ENCODE measurements at places on chromosomes 3 and 15.

- DNase-seq: no peak
Measured at GRCh38 chr15:96297783-96298182, 32.7 kb upstream of the NR2F2 start.

DNA sequence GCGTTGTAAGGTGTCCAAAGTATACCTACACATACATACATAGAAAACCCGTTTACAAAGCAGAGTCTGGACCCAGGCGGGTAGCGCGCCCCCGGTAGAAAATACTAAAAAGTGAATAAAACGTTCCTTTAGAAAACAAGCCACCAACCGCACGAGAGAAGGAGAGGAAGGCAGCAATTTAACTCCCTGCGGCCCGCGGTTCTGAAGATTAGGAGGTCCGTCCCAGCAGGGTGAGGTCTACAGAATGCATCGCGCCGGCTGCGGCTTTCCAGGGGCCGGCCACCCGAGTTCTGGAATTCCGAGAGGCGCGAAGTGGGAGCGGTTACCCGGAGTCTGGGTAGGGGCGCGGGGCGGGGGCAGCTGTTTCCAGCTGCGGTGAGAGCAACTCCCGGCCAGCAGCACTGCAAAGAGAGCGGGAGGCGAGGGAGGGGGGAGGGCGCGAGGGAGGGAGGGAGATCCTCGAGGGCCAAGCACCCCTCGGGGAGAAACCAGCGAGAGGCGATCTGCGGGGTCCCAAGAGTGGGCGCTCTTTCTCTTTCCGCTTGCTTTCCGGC, 318.6 kb downstream of the FGF12 start:
- DNase-seq: no peak

DNA sequence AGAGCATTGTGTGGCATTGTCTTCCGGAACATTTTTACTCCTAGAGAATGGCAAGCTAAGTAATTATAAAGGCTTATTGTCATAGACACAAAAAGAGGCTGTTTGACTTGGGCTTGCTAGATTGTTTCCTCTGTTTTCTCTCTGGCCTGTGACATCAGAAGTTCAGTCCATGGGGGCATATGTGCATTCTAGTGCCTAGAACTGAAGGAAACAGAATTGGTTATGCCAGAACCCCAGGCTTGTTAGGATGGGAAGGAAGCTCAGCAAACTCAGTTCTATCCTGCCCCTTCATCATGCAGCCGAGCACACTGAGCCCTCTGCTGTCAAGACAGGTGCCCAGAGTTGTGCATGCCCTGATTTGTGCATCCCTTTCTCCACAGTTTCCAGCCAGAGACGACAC, 131.3 kb downstream of the PDE8A start:
- no peak for DNase-seq

GRCh38 chr3:193879864-193880242, 256.1 kb upstream of the HES1 start:
- DNase-seq: no peak

DNA sequence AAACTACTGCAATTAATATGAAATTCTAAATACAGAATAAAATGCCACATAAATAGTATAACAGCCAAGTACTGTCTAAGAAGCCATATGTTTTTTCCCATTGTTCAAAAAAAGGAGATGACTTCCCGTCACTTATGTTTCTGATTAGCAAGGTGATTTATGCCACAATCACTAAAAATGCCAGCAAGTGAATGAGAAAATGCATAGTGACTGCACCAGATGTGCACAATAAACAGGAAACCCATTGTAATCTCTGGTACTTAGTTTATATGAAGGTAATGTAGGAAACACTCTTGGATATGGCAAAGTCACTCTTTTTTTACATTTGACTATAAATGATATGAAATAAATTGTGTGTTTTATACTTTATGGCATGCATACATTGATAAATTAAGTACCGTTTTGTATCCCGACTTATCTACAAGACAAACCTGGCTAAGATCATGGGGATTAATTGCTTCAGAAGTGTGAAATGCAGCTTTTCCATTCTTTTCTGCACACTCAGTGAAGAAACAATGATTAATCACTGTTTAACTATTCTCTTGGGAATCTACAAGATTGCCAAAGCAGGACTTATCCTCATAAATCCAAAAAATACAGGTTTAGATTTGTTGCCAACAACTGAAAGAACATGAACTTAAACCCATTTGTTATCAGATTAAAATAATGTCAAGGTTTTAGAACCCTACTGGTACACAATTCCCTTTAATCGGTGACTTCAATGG, 164.5 kb downstream of the TBC1D5 start:
- DNase-seq: no peak

- no peak for DNase-seq
Measured at GRCh38 chr15:74144153-74144775, 13.9 kb downstream of the ISLR2 start.

GRCh38 chr3:45591547-45592040, 3.0 kb upstream of the LIMD1 start:
- no peak for DNase-seq

DNA sequence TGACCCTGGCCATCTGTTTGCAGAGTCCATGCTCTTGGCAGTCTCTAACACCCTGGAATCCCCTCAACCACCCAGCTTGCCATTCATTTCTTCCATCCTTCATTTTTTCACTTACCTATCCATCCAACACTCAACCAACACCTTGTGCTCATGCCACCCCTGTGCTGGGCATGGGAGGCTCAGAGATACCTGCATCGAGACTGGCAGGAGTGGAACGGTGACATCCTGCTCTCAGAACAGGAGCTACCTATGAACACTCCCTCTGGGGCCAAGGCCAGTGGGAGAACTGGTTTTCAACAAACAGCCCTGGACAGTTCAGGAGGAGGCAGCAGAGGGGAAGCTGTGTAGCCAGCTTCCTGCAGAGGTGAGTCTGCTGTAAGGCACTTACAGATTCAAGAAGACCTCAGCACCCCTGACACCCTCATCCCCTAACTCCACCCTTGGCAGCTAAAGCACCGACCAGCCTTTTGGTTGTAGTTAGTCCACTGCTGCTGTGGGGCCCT, 19.5 kb upstream of the ATP2B2 start:
- DNase-seq: no peak
